NCI-H1930 (cell line): ENCODE measurements at places on chromosomes 4 and X.

DNA sequence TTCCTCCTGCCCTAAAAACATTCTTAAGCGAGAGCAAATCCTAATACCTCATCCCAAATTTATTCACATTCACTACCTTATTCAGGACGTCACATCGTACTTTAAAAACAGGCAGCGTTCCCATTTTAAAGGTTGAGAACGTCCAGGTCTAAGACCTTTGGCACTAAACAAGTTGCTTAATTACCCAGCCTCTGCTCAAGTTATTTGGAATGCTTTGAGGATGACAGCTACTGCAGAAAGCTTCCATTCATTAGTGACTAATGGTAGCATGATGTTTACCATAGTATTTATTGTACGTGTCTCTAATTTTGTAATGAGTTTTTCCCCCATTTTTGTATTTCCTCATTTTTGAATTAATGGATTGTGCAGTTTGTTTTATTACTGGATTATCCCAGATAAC, 1.5 kb downstream of the USP38 start:
- DNase-seq: no peak

DNA sequence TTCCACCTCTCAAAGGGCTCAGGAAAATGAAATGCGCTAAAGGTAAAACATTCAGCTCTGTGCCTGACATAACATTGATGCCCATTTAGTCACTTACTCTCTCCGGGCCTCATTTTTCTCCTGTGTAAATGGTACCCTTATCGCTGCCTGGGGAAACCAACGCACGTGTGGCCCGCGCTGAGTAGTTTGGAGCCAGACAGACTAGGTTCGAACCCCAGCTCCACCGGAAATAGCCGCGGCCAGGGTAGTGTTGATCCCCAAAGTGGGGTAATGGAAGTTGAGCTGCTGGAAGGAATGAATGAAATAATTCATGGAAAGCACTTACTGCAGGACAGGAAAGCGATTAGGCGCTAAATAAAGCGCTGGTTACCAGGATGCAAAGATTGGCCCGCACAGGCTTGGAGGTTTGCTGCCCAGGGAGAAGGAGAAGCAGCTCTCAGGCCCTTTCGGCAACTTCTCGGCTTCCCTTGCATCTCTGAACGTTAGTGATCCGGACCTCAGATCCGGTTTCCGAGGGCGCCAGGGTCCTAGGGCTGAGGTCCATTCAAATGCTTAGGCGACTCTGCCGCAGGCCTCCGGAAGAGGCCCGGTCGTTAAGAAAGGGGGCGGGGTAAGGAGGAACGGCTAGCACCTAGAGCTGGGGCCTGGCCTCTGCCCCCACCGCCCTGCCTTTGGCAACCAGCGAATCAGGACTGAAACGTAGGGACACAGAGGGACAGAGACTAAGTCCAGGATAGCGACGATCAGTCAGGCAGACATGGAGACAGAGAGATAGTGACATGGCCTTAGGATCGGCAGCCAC, 13.3 kb downstream of the NKX3-2 start:
- no peak for DNase-seq

DNA sequence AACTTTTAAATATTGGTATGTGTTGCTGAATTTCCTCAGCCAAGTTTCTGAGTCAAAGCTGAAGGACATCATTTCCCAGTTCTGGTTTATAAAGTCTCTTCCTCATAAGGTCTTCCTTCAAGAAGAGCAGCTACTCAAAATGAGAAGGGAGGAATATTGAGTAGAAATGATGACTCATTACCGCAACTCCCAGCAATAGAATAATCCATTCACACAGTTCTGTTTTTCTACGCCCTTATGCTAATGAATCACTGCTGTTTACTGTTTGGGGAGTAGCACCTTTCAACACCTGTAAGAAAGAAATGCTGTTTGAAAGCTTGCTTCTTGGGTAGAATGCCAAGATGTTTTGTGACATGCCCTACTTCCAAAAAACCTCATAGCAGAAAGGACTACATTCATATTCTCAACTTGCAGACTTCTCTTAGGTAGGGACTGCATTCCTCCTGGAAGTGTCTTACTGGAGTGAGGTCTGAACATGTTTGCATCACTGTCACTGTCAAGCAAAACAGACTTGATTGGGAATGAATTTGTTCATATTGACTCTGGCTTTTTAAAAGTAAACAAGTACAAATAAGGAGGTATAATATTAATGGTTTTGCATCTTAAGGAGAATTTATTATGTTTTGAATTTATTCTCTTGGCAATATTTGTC, 147.2 kb upstream of the BANK1 start:
- no peak for DNase-seq

- DNase-seq: no peak
Observed at GRCh38 chrX:143017272-143017671, 8.5 kb upstream of the SPANXN4 start.

DNA sequence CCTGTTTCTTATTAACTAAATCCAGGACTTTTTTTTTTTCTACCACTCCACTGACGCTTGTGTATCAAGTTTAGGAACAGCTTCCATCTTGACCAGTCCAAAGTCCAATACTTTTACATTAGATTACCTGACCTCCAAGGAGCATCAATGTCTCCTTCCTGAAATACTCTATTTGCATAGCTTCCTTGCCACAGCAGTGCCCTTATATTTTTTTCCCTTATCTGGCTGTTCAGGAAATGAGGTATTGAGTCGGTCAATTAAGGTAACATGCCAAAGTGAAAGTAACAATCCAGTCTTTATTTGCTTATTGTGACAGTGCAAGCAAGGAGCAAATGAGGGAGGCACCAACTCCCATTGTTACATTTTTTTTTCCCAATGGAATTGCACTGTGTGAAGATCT, 730.8 kb upstream of the NDST4 start:
- no peak for DNase-seq

DNA sequence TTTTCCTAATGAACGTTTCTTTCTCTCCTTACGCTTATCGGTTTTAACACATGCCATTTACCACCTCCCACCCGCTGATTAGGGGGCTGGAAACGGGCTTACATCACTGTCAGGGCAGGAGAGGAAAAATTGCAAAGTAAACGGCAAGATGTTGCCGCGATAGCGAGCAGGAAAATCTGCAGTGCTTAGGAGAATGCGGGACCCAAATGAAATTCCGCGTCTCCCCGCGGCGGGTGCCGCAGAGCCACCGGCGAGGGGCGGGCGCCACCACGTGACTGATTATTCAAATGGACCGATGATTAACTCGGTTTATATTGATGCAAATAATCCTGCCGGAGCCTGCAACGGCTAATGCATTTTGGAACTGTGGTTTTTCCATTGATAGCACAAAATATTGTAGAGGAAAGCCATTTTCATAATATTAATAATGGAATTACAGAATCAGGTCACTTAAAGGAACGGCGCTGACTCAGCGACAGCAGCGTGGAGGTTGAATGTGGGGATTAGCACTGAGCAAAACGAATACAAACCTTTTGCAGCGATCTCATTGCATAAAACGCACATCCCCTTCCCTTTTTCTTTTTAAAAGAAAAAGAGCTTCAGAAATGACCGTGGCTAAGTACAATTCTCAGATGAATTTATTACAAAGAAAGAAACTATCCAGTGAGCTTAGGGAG, 224.2 kb downstream of the STIM2 start:
- peak; percentile 32 for DNase-seq

- DNase-seq: no peak
Observed at GRCh38 chrX:88613338-88613737, 133.7 kb upstream of the CPXCR1 start.

DNA sequence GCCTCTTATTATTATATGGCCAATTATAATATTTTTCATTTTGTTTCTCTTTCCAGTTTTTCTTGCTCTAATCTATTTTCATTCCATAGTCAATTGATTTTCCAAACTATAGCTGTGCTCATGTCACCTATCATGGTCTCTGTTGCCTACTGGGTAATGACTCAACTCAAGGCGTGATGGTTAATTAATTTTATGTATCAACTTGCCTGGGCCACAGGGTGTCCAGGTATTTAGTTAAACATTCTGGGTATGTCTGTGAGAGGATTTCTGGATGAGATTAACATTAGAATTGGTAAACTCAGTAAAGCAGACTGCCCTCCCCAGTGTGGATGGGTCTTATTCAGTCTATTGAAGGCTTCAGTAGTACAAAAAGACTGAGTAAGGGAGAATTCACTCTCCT, 9.9 kb downstream of the FHIP1A start:
- no peak for DNase-seq

DNA sequence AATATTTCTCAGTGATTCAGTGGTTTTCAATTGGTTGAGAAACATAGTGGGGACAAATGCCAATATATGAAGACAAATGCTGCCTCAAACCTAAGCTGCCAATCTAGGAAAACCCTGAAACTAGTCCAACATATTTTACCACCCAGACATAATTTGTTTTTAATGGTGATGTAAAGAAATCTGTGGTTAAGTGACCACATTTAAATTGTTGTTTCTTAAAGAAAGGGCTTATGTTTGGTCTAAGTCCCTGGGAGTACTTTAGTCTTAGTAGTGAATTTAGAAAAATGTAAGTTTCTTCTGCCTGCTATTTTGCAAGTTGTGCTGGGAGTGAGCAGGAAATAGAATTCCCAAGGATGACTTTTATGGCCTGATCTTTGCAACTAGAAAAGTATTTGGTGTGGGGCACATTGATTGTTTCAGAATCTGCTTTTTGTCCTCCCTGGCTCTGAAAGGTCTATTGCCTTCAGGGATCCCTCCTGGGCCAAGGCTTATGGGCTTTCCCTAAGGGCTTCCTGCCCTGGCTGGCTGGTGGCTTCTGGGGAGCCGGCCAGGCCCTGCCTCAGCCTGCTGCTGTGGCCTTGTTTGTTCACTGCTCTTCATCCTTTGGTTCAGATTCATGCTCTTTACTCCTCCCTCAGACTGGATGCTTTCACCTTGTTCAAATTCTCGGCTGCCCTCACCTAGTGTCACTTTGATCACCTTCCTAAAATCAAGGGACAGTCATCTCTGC, 169.8 kb upstream of the JADE1 start:
- DNase-seq: no peak

GRCh38 chr4:76326515-76326914, 20.0 kb downstream of the STBD1 start:
- DNase-seq: no peak

DNA sequence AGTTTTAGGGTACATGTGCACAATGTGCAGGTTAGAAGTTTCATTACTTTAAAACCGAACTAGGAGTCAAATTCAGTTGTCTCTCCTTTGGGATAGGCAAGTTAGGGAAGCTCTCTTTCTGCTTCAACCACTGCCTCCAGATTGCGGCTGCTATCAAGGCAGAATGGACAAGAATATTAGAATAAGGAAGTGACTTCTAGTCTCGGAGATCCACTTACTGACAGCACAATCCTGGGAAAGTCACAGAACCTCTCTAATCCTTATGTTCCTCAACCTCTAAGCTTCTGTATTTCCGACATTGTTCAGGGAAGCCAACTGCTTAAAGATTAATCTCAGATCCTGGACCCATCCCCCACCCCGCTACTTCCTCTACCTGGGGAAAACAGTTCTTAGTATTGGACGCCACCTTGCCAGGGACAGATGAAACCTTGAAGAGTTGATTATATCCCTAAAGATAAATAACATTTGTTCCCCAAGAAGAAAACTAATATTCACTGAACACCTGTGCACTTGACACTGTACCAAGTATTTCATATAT, 2.1 kb downstream of the NUP62CL start:
- DNase-seq: no peak
